ENCODE measurements at places on chromosomes 1 and 21.

DNA sequence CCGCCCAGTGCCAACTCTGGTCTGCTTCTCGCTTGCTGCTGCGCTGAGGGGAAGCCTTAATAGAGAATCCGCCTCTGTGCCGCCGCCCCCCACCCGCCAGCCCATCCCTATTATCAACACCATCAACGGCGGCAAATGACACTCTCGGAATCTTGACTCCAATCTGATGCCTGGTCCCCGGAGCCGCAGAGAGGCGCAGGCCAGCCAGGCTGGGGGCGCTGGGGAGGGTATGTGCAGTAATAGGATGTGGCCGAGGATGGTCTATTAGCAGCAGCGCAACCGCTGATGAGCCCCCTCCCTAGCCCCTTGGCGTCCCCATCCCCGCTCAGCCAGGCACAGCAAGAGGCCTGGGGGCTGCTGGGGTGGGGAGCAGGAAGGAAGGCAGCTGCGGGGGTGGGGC is 15.1 kb upstream of the DMBX1 start:
- DNase-seq, result no peak

DNA sequence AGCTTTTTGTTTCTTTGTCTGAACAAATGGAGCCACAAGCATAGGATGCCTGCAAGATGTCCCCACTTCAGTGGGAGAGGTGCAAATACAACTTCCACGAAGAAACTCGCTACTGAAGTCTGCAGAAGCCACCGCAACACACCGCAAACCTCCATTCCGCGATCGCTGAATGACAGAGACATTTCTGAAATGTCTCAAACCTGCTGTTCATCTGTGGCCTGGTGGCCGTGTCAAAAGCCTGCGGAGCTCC is 1.0 kb downstream of the TP53BP2 start:
- DNase-seq, result peak; percentile 88

DNA sequence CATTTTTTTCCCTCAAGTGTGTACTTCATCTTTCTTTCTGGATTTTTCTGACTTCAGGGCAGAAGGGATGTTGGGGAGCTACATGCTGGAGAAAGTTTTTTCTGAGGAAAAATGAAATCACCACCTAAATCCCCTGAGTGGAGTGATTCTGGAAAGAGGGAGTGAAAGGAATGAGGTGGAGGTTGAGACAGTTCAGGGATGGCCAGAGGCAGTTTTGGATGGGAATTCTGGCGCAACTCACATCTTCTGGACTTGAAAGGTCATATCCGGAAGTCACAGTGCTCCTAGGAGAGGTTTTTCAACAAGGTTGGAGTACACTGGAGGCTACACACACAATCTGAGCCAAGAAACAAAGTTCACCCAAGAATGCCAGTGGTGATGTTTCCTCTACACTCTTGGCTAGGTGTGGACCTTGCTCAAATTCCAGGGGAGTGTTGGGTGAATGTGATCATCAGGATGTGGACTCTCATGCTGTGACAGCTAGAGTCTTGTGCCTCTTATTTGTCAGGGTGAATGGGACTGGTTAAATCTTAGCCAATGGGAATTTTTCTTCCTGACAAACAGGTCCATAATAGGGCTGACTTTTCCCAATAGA is 161.5 kb downstream of the HLX start:
- DNase-seq, result no peak

GRCh38 chr1:87328272-87329050 is at the start of gene LMO4:
Gene LMO4, plus strand, starts transcription at chr1:87328880. Its CDS starts 3,136 bp downstream, at chr1:87332016.
- peak; percentile 91 for DNase-seq

DNA sequence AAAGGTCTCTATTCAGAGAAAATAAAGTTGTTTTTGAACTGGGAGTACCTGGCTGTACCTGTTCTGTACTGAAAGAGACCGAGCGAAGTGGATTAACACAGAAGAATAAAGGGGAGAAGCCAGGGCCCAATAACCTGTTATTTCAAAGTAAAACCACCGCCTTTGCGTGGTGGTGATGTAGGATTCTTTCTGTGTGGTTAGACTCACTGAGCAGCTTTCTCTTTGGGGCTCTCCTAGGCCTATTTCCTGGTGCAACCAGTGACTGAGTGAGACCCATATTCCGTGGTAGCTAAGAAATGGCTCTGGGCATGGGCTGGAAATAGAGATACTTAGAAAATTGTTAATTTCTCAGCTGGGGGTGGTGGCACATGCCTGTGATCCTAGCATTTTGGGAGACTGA is 99.9 kb downstream of the XCL2 start:
- peak; percentile 30 for DNase-seq
